Suprapubic skin (tissue), 4 donors: ENCODE measurements at places on chromosomes 1 and 21. TPM values are rescaled to one million over a fixed set of nuclear protein-coding genes. Genes with fewer than 3 reads are reported as not detected.
A peak's percentile ranks its signal among the peaks of the same experiment; 100 is the strongest.

Gene NBPF26
- total RNA-seq = 20.0 TPM

Gene LCE1A
- 332 TPM for total RNA-seq

Gene C1orf226
- total RNA-seq = 3.1 TPM

Gene SDE2
- 19.7 TPM for total RNA-seq

Gene ERG
- total RNA-seq = 3.5 TPM

DNA sequence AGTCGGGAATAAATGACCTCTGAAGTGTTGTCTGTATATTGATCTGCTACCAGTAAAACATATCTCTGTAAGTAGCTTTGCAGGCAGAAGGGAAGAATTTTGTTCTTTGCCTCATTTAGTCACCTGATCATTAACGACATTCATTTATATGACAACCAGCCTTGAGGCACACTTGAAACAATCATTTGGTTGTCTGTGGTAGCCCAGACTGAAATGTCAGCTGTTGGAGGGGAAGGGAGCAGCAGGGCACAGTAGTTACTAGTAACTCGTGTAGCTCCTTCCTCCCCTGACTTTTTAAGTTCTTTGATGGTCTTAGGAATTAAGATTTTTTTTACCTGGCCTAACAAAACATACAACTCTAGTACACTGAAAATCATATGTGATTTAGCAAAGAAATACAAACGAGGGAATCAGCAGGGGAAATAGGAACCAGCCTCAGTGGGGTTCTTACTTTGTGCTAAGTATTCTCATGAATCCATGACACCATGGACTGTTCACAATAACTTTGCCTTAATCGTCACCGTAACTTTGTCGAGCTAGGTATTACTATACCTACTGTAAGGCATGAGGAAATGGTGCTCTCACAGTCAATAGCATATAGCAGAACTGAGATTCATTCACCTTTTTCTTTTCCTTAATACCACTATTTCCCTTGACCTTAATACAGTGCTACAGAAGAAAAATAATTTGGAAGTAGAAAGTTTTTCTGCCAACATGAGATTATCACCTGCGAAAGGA lies 6.4 kb downstream of the IL12RB2 start:
- no peak overlapping the region for H3K27ac ChIP-seq
- no peaks in the 10 kb centered on the region for H3K27me3 ChIP-seq
- no peak overlapping the region for H3K4me3 ChIP-seq
- no peak for DNase-seq
- peaks cover 3% of the 10 kb centered on the region for H3K4me1 ChIP-seq
- no peaks in the 10 kb centered on the region for H3K36me3 ChIP-seq

DNA sequence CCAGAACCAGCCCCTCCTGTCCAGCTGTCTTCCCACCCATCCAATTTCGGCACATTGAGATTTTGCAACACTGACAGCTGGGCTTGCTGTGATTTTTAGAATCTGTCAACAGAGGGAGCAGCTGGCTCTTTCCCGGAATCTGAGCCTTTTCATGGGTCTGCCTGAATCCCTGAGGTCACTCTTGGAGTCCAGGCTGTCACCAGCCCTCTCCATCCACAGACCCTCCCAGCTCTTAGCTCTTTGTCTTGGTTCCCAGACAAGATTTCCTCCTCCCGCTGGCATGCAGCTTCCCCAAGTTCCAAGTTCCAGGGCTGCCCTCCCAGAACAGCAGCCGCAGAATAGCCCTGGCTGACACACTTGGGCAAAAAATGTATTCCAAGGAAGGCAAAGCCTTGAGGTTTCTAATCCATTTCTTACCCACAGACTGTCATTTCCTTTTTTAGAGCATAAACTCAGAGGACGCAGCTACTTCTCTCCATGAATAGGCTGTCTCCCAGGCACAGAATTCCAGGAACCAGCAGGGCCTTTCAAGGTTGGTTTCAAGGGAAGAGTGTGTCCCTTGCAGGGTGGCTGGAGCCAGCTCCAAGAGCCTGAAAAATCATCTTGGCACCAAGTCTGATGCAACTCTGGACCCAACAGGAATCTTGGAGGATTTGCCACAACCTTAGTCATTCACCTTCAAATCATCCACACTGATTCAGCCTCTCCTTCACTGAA lies 7.1 kb upstream of the TMEM61 start:
- H3K27me3 ChIP-seq = no peaks in the 10 kb centered on the region
- peak overlapping the region; percentile 59 for H3K27ac ChIP-seq
- no peaks in the 10 kb centered on the region for H3K36me3 ChIP-seq
- H3K4me1 ChIP-seq = peaks cover 16% of the 10 kb centered on the region
- DNase-seq = peak; percentile 81

DNA sequence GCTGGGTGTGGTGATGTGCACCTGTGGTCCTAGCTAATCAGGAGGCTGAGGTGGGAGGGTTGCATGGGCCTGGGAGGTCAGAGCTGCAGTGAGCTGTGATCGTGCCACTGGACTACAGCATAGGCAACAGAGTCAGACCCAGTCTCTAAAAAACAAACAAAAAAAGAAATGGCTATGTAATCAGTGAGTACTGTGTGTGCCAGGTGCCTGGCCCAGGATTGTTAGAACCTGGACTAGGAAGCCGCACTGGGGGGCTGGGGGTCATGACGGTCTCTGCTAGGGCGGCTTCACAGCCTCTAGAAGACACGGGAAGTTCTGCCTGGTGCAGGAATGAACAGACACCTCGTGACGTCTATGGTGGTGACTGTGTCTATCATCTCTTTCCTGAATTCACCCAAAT lies 8.5 kb downstream of the TMEM9 start:
- no peak overlapping the region for H3K4me3 ChIP-seq
- H3K27ac ChIP-seq = no peak overlapping the region
- no peaks in the 10 kb centered on the region for H3K27me3 ChIP-seq
- H3K4me1 ChIP-seq = peaks cover 12% of the 10 kb centered on the region

DNA sequence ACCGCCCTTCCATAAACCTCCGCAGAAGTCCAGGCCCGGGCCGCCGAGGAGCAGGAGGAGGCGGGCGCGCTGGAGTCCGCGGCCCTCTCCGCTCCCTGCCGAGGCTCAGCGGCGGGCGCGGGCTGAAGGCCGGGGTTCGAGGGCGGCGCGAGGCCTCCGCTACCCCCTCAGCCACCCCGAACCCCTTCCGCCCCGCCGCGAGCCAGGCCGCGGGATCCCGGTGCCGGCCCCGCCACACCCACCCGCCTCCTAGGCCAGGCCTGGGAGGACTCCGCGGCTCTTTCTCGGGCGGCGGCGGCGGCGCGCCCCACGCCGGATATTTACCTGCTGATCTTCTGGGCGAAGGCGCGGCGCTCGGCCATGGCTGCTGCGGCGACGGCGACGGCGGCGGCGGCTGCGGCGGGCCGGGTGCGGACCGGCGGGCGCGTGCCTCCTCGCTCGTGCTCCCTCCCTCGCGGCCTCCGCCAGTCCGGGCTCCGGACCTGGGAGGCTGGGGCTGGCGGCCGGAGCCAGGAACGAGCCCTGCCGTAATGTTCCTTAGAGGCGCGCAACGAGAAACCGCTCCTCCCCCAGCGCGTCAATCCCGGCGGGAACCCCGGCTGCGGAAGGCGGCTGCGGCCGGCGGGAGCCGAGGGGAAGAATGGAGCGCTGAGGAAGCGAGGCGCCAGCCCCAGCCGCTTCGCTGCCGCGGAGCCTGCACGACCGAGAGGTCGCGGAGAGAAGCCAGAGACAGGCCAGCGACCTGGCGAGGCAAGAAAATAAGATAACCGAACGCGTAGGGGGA lies at the start of gene DOCK7:
DOCK7 (minus strand) TSS at position 484 of the 784 bp plus-strand sequence; CDS start at position 362, 122 bp downstream.
- peaks cover 52% of the 10 kb centered on the region for H3K4me1 ChIP-seq
- no peaks in the 10 kb centered on the region for H3K36me3 ChIP-seq
- DNase-seq = peak; percentile 87
- peak within 1 kb of the TSS; percentile 93 for H3K27ac ChIP-seq

GRCh38 chr21:38784458-38785266 lies 21.1 kb upstream of the ETS2 start:
- no peaks in the 10 kb centered on the region for H3K27me3 ChIP-seq
- peaks cover 8% of the 10 kb centered on the region for H3K4me1 ChIP-seq
- H3K27ac ChIP-seq = no peak overlapping the region
- H3K36me3 ChIP-seq = no peaks in the 10 kb centered on the region

DNA sequence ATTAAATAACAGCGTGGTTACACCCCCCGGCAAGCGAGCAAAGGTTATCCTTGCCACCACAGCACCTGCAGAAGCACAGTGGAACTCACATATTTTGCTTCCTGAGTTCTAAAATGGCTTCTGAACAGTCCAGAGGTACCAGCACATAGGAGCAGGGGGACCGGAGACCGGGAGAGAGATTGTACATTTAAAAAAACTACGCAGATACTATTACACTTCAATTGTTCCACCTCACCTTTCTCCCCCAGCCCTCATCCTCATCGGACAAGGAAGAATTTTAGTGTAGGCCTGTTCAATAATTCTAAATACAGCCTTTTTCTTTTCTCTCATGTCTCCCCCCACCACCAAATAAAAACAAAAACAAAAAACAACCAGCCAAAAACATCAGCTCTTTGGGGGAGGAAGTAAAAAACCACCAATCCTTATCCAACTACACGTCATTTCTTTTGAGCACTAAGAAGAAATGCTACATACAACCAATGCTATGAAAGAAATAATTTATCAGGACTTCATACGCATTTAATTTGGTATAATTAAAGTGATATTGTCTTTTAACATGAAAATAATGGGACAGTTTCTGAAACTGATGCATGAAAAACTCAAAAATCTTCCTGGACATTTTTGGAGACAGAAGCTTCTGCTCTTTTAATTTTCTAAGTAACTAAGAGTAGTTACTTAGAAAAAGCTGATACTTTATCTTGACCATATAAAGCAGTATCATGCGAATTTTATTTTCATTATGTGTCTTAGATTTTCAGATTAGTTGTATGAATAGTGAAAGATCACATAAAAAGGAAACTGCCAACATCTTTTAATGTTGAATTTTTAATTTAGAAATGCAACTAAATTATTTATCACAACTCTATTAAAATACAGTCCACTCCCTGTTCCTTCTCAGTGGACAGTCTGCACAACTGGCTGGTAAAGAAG lies 9.1 kb downstream of the CDKN2C start:
- H3K27ac ChIP-seq = peak overlapping the region; percentile 91
- no peaks in the 10 kb centered on the region for H3K27me3 ChIP-seq
- no peak for DNase-seq
- H3K4me3 ChIP-seq = peak overlapping the region; percentile 86

GRCh38 chr1:226268421-226269124 lies 40.4 kb downstream of the LIN9 start:
- no peak for DNase-seq
- H3K27ac ChIP-seq = no peak overlapping the region
- H3K4me3 ChIP-seq = no peak overlapping the region
- H3K27me3 ChIP-seq = no peaks in the 10 kb centered on the region
- no peaks in the 10 kb centered on the region for H3K36me3 ChIP-seq
- H3K4me1 ChIP-seq = no peaks in the 10 kb centered on the region

GRCh38 chr21:45497846-45498645 lies 44.2 kb downstream of the SLC19A1 start:
- H3K4me3 ChIP-seq = no peak overlapping the region
- DNase-seq = peak; percentile 40
- no peaks in the 10 kb centered on the region for H3K27me3 ChIP-seq
- H3K27ac ChIP-seq = no peak overlapping the region
- no peaks in the 10 kb centered on the region for H3K4me1 ChIP-seq

GRCh38 chr1:9551984-9552383 lies 12.7 kb downstream of the SLC25A33 start:
- no peak overlapping the region for H3K27ac ChIP-seq
- no peak overlapping the region for H3K4me3 ChIP-seq
- DNase-seq = no peak
- peaks cover 5% of the 10 kb centered on the region for H3K36me3 ChIP-seq
- H3K4me1 ChIP-seq = peaks cover 9% of the 10 kb centered on the region
- H3K27me3 ChIP-seq = no peaks in the 10 kb centered on the region

DNA sequence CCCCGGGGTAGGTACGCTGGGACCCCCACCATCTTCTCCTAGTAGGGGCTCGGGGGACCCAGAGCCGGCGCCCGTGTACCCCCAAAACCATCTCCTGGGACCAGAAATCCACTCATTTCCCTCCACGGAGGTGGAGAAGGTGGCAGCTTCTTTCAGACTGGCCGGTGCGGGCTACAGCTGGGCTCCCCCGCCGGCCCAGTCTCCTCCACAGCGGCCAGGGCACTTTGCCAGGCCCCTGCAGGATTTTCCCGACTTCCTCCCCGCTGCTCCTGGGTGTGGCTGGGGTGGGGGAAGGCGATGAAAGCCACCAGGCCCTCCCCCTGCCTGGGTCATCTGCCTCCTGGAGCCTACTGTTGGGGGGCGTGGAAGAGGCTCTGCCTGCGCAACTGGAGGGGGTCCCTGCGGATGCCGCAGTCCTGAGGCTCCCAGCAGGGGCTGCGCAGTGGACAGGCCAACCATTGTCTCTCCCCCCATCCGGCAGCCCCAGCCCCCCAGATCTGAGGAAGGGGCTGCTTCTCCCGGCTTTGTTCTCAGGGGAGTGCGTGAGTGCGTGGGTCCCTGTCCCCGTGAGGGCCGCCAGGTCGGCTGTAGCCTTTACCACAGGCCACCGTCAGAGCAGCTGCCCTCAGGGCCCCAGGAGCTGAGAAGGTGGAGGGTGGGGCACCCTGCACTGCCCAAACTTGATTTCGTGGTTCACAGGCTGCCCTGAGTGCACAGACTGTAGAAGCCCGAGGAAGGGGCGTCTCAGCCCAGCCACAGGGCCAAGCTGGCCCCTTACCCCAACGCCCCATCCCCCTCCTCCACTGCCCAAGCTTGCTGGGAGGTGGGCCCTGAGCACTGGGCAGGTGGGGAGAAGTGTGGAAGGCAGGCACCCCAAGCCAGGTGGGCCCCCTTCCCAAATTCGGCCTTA lies 1.3 kb downstream of the AGRN start:
- no peaks in the 10 kb centered on the region for H3K36me3 ChIP-seq
- H3K27ac ChIP-seq = no peak overlapping the region
- H3K4me1 ChIP-seq = peaks cover 59% of the 10 kb centered on the region
- DNase-seq = no peak

GRCh38 chr1:224828691-224829090 lies 100.8 kb upstream of the DNAH14 start:
- H3K4me1 ChIP-seq = no peaks in the 10 kb centered on the region
- DNase-seq = no peak
- H3K27ac ChIP-seq = no peak overlapping the region
- H3K27me3 ChIP-seq = no peaks in the 10 kb centered on the region
- no peaks in the 10 kb centered on the region for H3K36me3 ChIP-seq

GRCh38 chr1:84913555-84913892 lies 20.5 kb upstream of the LPAR3 start:
- H3K36me3 ChIP-seq = no peaks in the 10 kb centered on the region
- no peak overlapping the region for H3K4me3 ChIP-seq
- H3K4me1 ChIP-seq = peaks cover 11% of the 10 kb centered on the region
- no peaks in the 10 kb centered on the region for H3K27me3 ChIP-seq

DNA sequence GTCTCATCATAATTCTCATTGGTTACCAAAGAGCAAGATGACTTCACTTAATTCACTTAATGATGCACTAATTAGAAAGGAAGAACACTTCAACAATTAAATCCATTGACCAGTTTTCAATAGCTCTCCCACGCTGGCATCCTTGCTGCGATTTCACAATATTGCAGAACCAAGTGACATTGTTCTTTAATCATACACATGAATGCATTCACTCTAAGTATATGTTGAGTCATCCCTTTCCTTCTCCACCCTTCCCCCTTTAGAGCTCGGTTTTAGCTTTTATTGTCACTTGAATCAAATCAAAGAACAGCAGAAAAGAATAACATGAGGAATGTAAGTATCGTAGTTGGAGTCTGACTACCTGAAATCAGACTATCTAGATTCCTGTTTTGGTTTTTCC lies 233.6 kb upstream of the FMN2 start:
- H3K4me1 ChIP-seq = no peaks in the 10 kb centered on the region
- no peaks in the 10 kb centered on the region for H3K36me3 ChIP-seq
- no peak for DNase-seq
- no peaks in the 10 kb centered on the region for H3K27me3 ChIP-seq
- no peak overlapping the region for H3K4me3 ChIP-seq

- H3K36me3 ChIP-seq = no peaks in the 10 kb centered on the region
- H3K4me1 ChIP-seq = peaks cover 8% of the 10 kb centered on the region
- no peak overlapping the region for H3K27ac ChIP-seq
- H3K27me3 ChIP-seq = peaks cover 6% of the 10 kb centered on the region
Observed at GRCh38 chr1:245516284-245516759, 361.5 kb downstream of the KIF26B start.
